ENCODE measurements at places on chromosomes 1 and 21.

GRCh38 chr21:44354775-44355771, 1.7 kb downstream of the TRPM2 start:
- no peak for DNase-seq

DNA sequence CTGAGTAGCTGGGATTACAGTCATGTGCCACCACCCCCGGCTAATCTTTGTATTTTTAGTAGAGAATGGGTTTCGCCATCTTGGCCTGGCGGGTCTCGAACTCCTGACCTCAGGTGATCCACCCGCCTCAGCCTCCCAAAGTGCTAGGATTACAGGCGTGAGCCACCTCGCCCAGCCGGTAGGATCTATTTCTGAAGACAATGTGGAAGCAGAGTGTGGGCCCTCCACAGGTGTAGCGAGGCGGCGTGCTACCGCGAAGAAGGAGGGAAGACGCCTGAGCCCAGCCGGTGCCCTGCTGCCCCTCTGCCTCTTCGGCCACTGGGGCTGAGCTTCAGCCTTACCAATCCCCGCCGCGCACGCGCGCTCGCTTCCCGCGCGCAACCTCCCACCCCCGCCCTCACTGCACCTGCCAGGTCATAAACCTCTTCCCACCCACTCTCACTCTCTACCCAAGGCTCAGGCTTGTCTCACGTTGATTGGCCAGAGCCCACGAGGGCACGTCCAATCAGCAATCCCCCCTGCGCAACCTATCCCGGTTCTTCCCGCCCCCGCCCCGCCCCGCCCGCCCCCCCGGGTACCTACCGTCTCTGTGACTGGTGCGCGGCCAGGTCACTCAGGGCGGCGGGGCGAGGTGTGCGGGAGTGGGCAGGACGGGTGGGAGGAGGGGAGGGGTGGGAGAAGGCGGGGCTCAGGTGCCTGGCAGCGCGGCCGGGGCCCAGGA, 409 bp upstream of the HOOK1 start:
- no peak for DNase-seq

GRCh38 chr1:10507111-10507879, 32.5 kb downstream of the PEX14 start:
- DNase-seq = peak; percentile 15

- DNase-seq = no peak
These were observed 188.8 kb downstream of the PRDM16 start for GRCh38 chr1:3257788-3258187.

GRCh38 chr1:209364716-209365115, 218.8 kb upstream of the CAMK1G start:
- DNase-seq = no peak

- DNase-seq = no peak
These were observed 77.8 kb downstream of the ALPL start for GRCh38 chr1:21586846-21587601.

- DNase-seq = peak; percentile 77
These were observed 2.6 kb upstream of the SAMD13 start for GRCh38 chr1:84298684-84299535.

DNA sequence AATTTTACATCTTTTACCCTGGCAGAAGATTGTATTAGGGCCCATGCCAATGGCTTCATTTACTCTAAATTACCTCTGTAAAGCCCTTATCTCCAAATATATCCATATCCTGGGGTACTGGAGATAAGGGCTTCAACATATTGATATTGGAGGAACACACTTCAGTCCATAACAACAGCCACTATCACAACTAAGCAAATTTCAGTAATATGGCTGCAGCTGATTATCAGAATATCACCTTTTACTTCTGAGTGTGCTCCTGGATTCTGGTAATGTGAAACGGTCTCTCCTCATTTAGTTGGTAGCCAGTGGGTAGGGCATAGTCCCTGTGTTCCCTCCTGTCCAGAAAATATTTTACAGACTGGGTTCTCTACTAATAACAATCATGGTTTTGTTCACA, 53.3 kb downstream of the IVNS1ABP start:
- no peak for DNase-seq

DNA sequence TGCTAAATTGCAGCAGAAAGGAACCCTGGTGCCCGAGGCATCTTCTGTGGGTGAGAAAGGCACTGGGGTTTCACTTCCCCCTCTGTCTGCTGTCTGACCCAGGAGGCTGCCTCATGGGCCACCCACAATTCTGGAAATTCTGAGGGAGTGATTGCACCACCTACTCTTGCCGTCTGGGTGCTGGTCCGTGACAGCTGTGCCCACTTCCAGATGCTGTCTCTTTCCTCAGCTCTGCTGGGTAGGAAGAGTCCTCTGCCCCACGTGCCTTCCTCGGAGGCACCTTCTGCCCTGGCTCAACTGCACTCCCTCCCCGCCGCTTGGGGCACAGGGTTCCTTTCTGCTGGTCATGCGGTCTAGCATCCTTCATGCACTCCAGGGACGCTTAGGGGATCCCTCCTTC, 96.3 kb downstream of the ARHGEF10L start:
- no peak for DNase-seq

- DNase-seq = no peak
These were observed 59.0 kb upstream of the CD1D start for GRCh38 chr1:158121604-158122254.

DNA sequence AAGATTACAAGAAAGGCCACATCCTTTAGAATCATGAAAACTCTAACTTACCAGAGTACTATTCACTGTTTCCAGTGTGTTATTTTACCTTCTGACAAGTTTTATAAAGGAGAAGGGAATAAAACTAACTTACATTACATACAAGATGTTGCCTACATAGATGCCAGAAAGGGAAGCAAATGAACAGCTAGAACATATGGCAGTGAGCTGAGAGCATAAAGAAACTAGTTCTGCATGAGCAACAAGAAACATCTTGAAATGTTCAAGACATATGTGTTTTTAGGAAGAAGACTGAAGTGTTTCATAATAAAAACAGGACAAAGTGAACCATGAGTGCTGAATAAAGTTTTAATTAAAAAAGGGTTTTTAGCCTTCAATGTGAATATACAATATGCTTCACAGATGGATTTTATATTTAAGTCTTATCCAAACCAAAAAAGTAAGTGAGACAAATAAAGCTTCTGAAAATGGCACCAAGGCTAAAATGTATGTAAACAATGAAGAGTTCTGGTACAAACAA, 39.4 kb downstream of the SLC5A9 start:
- DNase-seq = no peak

DNA sequence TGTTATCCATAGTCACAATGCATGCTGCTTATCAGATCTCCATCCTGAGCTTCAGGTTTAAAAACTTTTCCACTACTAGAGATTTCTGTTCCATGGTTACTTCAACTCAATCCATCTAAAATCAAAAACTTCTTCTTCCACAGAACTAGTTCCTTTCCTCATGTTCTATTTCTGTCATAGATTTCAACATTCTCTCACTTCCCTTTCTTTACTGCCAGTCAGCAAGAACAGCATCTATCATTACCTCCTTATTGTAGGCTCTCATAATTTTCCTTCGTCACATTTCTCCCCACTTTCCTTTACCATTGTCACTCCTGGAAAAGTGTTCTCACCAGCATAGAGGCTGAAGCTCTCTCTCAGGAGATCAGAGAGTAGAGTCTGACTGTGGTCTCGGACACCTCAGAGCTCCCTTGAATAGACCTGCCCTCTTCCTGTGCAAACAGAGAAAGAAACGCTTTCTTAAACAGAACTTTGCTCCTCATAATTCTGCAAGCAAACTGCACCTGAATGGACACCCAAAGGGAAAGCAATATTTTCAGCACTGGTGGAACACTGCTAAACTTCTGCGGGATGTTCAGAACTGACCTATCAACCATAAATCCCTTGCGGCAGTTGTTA, 48.7 kb upstream of the KIRREL1 start:
- DNase-seq = no peak

GRCh38 chr1:23722652-23723051, 20.6 kb upstream of the ELOA start:
- DNase-seq = no peak

GRCh38 chr1:29828526-29829447, 592.5 kb downstream of the PTPRU start:
- no peak for DNase-seq

DNA sequence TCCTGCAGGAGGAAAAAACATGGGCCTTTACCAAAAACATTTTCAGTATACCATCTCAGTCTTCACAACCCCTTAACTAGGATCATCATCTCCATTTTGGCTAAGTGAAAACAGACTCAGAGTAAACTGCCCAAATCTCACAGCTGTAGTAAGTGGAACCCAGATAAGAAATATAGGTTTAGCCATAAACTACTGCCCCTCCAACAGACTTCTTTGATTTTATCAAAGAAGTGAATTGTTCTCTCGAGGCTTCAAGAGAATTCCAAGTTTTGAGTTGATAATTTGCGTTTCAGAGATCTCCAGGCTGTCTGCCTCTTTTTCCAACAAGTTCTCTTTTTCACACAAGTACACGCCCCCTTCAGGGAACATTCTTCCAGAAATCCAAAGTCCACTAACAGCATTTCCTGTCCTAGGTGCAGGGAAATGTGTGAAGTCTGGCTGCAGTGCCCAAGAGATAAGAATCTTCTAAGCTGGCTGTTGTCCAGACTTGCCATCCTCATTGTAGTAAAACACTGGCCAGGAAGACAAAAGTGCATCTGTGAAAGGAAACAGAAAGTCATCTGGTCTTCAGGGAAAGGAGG, 30.8 kb downstream of the RNF19B start:
- no peak for DNase-seq

DNA sequence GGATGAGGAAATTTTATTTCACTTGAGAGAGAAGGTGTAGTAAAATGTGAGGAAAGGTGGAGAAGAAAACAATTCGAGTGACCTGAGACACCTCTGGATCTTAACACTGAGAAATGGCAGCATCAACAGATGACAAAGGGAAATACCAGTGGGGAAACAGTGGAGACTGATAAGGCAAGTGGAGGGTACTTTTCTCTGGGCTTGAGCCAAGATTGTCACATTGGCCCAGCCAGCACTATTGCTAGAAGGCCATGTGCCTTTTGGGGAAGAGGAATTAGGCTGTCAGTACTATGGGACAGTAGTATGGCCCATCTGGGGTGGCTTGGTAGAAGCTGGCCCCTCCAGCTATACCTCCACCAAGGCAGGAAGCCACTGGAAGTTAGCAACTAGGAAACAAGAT, 8.4 kb downstream of the SYPL2 start:
- no peak for DNase-seq

GRCh38 chr1:87733386-87733785, 404.7 kb downstream of the LMO4 start:
- DNase-seq = no peak

- no peak for DNase-seq
These were observed 17.1 kb upstream of the EDN2 start for GRCh38 chr1:41501581-41501980.

- no peak for DNase-seq
These were observed 54.6 kb upstream of the SIPA1L2 start for GRCh38 chr1:232684371-232685105.

DNA sequence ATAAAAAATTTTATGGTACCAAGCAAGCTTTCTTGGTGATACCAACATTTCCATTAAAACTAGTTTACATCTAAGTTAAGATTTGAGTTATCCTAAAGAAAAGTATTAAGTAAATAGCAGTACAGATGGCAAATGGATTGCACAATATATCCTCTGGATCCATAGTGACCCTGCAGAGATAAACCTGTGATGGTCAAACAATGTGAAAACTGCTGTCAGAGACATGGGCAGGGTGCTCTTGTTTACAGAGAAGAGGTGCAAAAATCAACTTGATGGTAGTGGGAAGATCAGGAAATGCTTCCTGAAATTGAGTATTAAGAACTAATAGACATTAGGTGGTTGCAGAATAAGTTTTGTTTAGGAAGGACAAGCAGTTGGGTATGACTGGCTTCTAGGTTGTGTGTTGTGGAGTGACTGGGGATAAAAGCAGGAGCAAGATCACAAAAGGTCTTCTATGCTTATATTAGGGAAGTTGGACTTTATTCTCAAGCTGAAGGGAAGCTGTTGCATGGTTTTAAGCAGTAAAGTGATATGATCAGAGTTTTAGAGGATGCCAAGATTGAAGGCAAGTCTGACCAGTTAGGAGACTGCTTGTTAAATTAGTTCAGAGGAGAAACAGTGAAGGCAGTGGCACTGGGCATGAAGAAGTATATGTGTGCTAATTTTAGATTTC, 9.9 kb downstream of the TTC3 start:
- no peak for DNase-seq

GRCh38 chr1:167059045-167059808, 30.9 kb downstream of the GPA33 start:
- peak; percentile 64 for DNase-seq

DNA sequence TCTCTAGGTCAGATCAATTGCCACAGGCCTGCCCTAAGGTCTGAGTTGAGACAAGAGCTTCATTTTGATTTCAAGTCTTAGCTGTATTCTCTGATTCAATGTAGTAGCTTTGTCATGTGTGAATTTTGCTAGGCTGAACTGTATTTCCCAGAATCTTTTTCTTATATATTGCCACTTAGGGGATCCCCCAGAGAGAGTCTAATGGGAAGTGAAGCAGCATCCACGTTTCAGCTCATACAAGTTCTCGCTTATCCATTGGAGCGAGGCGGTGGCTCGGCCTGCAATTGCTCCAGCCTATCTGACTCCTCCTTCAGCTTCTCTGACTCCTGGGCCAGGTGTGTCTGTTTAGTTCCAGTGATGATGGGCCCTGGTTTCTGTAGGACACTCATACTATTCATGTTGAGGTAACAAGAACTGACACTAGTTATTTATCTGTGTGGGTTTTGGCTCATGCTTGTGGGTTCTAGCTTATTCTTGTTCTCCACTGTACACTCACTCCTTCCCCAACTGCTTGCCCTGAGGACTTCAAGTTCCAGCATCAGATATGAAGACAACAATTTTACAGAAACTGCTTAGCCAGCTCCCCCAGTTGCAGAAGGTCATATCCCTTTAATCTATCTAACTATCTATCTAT, 48.2 kb downstream of the TBX19 start:
- DNase-seq = no peak

- no peak for DNase-seq
These were observed 16.7 kb downstream of the INAVA start for GRCh38 chr1:200911361-200911760.

GRCh38 chr1:116868385-116868784, 41.3 kb upstream of the PTGFRN start:
- no peak for DNase-seq

All from substantia nigra (tissue), 51 donors.